CD4-positive, alpha-beta T cell treated with Interleukin-12 subunit alpha and Interleukin-12 subunit beta, for 1 hour (primary cell): ENCODE measurements at places on chromosomes 1 and 21.

GRCh38 chr1:232726048-232726779 lies 79.0 kb upstream of the MAP10 start:
- DNase-seq: no peak

DNA sequence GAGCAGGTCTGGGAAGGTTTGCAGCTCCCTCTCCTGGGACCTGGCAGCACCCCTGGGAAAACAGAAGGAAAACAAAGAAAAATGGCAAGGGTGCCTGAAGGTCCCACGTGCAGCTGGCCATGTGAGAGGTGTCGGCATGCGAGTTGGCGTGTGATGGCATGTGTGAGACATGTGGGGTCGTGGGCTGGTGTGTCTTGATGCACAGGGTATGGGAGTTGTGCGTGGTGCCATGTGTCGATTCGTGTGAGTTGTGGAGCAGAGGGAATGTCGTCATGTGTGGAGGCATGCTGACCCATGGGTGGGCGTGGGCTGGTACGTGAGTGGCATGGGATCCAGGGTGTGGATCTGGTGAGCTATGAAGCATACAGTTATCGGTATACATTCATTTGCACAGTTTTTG lies 1.3 kb downstream of the HPCA start:
- no peak for DNase-seq

- no peak for DNase-seq
These were observed 32.7 kb downstream of the WDTC1 start for GRCh38 chr1:27267153-27267552.

- DNase-seq: no peak
These were observed 22.8 kb downstream of the SLC9A1 start for GRCh38 chr1:27132147-27132546.

GRCh38 chr1:110337704-110338308 lies 1.4 kb upstream of the RBM15 start:
- DNase-seq: no peak

DNA sequence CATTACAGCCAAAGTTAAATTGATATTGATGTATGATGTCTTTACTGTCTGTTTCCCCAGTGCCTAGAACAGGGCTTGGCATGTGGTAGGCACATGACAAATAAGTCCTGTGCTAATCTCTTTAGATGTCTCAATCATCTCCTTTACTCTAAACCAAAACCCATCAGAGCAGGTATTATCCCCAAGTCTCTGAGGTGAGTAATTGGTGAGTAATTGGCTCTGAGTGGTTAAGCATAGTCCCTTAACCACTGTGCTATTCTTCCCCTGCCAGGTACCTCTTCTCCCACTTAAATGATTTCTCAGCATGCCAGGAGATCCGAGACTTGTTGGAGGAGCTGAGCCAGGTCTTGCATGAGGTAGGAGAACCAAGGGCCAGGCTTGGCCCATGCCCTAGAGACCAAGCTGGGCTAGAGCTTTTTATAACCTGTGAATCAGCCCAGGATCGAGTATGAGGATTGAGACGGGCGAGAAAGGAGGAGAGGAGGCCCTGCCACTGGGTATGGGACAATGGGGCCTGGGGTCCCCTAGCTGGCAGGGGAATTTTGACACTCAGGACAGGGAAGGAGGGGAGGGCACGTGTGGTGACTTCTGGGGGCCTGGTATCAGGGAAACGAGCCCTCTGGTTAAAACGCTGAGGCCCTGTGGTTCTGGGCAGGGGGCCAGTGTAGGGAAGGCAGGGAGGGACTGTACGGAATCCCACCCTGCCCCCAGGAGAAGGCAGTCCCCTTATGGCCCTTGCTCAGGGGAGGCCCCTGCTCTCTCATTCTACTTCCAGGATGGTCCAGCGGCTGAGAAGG lies 4.5 kb downstream of the CNKSR1 start:
- DNase-seq: no peak

DNA sequence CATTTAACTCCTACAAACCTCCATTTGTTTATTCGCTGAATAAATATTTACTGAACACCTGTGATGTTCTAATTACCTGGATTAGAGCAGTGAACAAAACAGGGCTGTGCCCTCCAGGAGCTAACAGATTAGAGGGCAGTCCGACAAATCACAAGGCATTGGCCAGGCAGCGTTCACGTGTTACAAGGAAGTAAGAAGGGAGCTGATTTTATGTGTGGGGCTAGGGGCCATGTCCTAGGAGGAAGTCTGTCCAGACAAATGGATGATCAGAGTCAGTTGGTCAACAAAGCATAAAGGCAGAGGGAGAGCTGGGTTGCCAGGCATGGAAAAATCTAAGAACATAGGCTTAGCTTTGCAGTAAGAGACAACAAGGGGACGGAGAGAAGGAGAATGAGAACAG lies 57.3 kb upstream of the BACE2 start:
- DNase-seq: no peak

DNA sequence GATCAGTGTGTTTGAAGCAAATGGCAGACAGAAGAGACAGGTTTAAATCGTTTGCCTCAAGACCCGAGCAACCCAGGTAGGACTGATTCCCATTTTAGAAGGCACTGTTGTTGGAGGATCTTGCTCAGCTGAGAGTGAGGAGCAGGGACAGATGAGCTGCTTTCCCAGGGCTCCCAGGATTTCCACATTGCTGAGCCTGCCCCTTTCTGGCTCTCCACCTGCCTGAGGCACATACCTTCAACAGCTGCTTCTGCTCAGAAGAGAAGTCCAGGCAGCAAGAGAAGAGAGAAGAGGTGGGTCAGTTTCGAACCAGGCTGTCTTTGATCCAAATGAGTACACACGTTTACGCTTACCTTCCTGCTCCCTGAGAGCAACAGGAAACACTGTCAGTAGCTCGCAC lies 5.7 kb downstream of the TNNT2 start:
- DNase-seq: no peak

GRCh38 chr1:202113690-202114300 lies 8.9 kb upstream of the GPR37L1 start:
- no peak for DNase-seq

DNA sequence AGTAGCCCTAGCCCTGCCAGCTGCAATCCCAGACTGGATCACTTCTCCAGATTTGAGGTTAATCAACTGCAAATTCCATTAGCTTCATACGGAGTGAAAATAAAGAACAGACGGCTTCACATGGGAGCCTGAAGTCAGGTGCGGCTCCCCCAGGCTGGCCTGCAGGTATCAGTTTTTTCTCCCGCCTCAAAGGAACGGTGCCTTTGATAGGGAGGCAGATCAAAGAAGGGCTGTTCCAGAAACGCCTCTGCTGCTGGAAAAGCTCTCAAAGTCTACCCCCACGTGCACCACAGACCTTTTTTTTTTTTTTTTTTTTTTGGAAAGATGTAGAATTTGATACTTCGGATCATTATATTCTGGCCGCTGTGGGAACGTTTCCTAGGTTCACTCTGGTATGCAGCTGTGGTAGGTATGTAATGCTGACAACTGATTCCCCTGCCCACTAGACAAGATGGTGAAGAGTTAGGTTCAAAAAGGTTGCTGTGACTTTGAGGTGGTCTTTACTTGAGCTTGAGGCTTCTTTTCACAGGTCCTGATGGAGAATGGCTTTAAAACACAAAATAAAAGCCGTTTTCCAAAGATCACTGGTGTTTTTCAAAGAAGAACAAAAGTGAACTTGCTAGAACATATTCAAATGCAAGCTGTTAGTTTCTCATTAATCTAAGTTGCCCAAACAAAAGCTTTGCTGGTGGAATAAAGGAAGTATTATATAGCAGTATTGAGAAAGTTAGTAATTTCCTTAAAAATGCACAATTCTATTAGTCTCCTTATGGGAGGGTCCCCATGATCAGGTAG lies 189.0 kb upstream of the NFIA start:
- DNase-seq: no peak

GRCh38 chr1:8035289-8035688 lies 9.2 kb upstream of the ERRFI1 start:
- no peak for DNase-seq

DNA sequence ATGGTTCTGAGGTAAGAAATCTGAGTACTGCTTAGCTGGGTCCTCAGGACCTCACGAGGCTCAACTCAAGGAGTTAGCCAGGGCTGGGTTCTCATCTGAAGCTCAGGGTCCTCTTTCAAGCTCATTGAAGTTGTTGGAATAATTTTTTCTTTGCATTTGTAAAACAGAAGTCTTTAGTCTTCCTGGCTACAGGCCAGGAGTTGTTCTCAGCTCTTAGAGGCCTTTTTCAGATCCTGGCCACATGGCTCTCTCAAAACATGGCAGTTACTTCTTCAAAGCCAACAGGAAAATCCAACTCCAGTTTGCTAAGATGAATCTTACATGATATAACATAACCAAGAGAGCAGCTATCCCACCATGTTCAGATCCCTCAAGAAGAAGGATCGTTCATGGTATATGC lies 92.3 kb upstream of the CHODL start:
- DNase-seq: no peak

GRCh38 chr1:209769171-209769904 lies 13.5 kb downstream of the TRAF3IP3 start:
- peak; percentile 79 for DNase-seq

DNA sequence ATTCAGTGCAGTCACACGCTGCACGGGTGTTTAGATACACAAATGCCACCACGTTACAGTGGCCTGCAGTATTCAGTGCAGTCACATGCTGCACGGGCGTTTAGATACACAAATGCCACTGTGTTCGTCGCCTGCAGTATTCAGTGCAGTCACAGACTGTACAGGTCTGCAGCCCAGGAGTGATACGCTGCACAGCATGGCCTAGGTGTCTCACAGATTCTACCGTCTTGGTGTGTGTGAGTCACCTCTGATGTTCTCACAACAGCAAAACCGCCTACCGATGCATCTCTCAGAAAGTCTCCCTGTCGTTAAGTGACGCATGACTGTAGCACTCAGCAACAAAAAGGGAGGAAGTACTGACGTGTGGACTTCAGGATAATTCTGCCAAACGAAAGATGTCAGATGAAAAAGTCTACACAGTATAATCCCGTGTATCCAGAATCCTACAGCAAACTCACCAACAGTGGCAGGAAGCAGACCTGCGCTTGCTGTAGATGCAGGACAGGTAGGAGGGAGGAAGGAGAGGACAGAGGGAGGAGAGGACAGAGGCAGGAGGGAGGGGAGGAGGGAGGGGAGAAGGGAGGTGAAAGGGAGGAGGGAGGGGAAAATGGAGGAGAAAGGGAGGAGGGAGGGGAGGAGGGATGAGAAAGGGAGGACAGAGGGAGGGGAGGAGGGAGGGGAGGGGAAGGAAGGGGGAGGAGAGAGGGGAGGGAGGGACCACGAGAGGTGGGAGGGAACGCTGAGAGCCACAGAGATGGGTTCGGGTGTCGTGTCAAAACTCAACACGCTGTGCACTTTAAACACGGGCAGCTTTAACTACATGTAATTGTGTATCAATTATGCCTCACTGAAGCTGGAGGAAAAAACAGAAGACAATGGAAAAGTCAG lies 36.3 kb upstream of the PCBP3 start:
- peak; percentile 49 for DNase-seq

DNA sequence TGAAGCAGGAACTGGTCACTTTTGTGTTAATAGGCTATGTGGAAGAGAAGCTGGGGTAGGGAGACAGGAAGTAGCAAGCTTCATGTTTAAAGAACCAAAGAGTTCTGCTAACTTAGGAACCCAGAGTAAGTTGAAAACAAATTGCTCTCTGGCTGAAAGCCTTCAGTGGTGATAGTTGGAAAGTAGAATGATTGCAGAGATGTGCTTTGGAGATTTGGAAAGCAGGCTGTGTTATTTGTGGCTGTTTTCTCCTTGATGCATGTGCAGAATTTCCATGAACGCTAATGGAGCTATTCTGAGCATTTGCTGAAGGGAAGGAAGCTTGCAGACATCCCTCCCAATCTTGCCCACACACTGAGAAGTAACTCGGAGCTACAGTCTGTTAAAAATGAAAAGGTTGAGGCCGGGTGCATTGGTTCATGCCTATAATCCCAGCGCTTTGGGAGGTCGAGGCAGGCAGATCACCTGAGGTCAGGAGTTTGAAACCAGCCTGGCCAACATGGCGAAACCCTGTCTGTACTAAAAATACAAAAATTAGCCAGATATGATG lies 45.7 kb downstream of the TCEANC2 start:
- DNase-seq: no peak

- DNase-seq: peak; percentile 66
These were observed 127.4 kb upstream of the DPYD start for GRCh38 chr1:98048244-98048643.

GRCh38 chr21:26815197-26815596 lies 30.0 kb downstream of the ADAMTS1 start:
- no peak for DNase-seq
